ENCODE measurements at places on chromosomes 3 and 15. TPM values are rescaled to one million over a fixed set of nuclear protein-coding genes. Genes with fewer than 3 reads are reported as not detected.

GRCh38 chr3:49509028-49509561 lies 39.0 kb downstream of the DAG1 start:
- H3K4me3 ChIP-seq = no peak overlapping the region
- peaks cover 8% of the 10 kb centered on the region for H3K4me1 ChIP-seq
- no peak for DNase-seq
- H3K27me3 ChIP-seq = no peaks in the 10 kb centered on the region
- no peak overlapping the region for H3K27ac ChIP-seq
- peaks cover 10% of the 10 kb centered on the region for H3K36me3 ChIP-seq

GRCh38 chr15:99683000-99683670 lies 50.1 kb downstream of the LYSMD4 start:
- no peak overlapping the region for H3K4me3 ChIP-seq
- no peaks in the 10 kb centered on the region for H3K4me1 ChIP-seq
- DNase-seq = no peak
- H3K27me3 ChIP-seq = no peaks in the 10 kb centered on the region

DNA sequence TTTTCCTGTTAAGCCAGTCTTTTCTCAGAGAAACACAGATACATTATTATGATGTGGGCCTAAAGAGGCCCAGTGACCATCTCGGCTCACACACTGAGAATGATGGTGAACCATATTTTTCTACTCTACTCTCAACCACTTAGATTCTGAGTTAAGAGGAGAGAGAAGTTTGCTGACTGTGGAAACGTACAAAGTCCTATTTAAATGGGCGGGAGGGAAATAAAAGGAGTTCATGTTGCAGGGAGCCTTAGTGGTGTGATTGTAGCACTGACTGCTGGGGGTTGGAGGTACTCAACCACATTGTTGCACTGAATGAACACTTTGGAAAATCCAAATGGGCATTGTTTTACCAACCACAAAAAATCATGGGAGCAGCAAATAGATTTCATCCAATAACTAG lies 51.0 kb downstream of the ATP8B4 start:
- H3K27me3 ChIP-seq = peaks cover 3% of the 10 kb centered on the region
- no peak overlapping the region for H3K27ac ChIP-seq
- DNase-seq = no peak
- H3K36me3 ChIP-seq = no peaks in the 10 kb centered on the region
- no peak overlapping the region for H3K4me3 ChIP-seq

DNA sequence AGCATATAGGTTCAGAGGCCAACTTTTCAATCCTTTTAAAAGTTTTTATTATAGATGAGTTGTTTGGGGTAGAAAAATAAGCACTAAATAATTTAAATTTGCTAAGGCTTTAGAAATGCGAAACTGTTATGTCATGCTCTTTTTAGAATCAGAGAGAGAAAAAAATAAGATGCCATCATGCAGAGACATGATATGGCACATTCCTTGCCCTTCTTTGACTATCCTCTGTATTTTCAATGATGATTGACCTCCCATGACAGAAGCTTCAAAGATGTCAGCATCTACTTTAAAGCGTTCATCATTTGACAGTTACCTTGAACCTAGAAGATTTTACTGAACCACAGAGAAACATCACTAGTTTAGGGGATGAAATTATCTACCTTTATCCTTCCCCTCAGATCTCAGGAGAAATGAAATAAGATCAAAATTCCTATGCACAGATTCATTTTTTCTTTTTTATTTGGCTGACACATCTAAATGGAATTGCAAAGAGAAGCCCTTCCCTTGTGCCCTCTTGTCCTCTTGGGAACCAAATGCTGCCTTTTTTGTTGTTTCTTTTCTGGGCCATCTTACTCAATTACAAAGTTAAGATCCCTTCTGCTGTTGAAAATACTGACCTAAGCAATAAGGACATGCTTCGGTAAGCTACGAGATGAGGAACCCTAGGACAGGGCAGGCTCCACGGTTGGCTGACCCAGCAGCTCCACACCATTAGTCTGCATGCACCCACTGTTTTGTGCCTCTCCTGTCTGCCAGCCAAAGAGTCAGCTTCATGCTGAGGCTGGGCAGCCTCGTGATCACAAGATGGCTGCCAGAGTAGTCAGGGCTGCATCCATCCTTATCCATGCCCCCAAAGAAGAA lies 289.7 kb upstream of the TPM1 start:
- H3K4me3 ChIP-seq = no peak overlapping the region
- H3K36me3 ChIP-seq = no peaks in the 10 kb centered on the region
- no peaks in the 10 kb centered on the region for H3K4me1 ChIP-seq
- H3K27me3 ChIP-seq = no peaks in the 10 kb centered on the region
- DNase-seq = no peak

- H3K27me3 ChIP-seq = no peaks in the 10 kb centered on the region
- H3K4me1 ChIP-seq = peaks cover 15% of the 10 kb centered on the region
- no peaks in the 10 kb centered on the region for H3K36me3 ChIP-seq
- DNase-seq = no peak
- no peak overlapping the region for H3K27ac ChIP-seq
These were observed 48.9 kb downstream of the PAK2 start for GRCh38 chr3:196788528-196788927.

DNA sequence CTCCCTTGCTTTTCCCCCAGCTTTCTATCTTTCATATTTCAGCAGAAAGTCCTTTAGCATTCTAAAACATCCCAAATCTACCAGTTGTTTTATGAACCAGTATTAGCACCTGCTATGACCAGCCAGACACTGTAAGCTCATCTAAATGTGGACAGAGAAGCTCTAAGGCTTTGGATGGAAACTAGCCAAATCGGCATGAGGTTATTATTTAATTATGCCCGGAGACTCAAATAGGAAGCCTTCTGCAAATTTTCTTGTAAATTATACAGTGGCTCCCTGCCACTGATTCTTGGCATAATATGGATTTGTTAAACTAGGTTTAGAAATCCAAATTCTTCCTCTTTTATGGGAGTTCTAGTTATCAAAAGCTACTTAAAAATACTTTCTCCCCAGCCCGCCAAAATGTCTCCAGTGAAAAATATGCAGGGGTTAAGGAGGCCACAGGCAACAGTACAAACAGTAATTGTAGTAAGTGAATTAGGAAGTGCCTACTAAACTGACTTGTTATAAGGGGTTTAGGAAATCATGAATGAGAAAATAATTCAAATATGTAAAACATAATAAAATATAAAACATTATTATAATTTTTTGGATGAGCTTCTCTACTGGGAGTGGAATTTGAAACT lies 15.4 kb downstream of the MYH15 start:
- no peaks in the 10 kb centered on the region for H3K4me1 ChIP-seq
- H3K27ac ChIP-seq = no peak overlapping the region
- no peaks in the 10 kb centered on the region for H3K36me3 ChIP-seq

DNA sequence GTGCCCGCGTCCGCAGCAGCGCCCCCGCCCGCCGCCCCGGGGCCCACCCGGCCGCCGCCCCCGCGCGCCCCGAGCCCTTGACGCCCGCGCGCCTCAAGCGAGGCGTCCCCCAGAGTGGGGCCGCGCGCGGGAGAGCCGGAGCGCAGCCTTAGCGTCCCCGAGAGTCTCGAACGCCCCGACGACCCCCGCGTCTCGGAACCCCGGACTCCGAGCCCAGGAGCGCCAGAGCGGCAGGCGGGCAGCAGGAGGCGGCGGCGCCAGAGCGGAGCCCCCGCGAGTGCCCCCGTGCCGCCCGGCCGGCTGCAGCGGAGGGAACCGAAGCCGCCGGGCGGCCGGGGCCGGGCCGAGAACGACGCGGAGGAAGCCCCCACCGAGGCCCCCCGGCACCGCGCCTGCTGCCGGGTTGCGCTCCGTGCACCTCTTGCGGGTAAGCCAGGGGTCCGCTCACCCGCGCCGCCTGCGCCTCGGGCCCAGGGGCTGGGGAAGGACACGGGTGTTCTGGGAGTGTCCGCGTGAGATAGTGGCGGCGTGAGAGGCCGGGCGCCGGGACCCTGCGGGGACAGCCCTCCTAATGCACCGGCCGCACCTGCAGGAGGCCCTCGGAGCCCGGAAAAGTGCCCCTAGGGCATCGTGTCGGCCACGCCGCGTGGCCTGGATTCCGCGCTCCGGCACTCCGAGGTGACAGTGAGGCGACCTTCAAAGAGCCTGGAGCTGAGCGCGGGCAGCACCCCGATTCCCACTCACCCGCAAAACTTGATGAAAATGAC lies 52.0 kb upstream of the ULK4 start:
- peaks cover 34% of the 10 kb centered on the region for H3K4me1 ChIP-seq
- no peaks in the 10 kb centered on the region for H3K27me3 ChIP-seq
- DNase-seq = peak; percentile 53
- H3K4me3 ChIP-seq = peak overlapping the region; percentile 10
- no peaks in the 10 kb centered on the region for H3K36me3 ChIP-seq

P2RY13 gene
- total RNA-seq = 1.4 TPM

DZIP1L gene
- total RNA-seq = 8.4 TPM

Measured in adrenal gland (tissue), 19 donors.